ENCODE measurements at places on chromosomes 4 and X. TPM values are rescaled to one million over a fixed set of nuclear protein-coding genes. Genes with fewer than 3 reads are reported as not detected.

Gene USP9X
- 118 TPM for total RNA-seq

Gene XAGE1A
- total RNA-seq, result not detected

Gene GLRA3
- not detected for total RNA-seq

Gene S100G
- total RNA-seq, result not detected

Gene PPP2R3B
- total RNA-seq, result 8.7 TPM

Gene DLG3
- 21.1 TPM for total RNA-seq

Gene TCEAL5
- not detected for total RNA-seq

Gene FAM9C
- not detected for total RNA-seq

Gene STATH
- total RNA-seq, result not detected

Gene EGFL6
- 0.26 TPM for total RNA-seq

Gene TNIP3
- total RNA-seq, result not detected

Gene ADGRG4
- total RNA-seq, result not detected

Gene KIT
- total RNA-seq, result under 0.01 TPM

Gene CDKL2
- total RNA-seq, result 0.90 TPM

Gene NUDT10
- 0.79 TPM for total RNA-seq

Gene TCEAL6
- not detected for total RNA-seq

Gene FGF16
- not detected for total RNA-seq

Gene FREM3
- not detected for total RNA-seq

Gene DGKK
- total RNA-seq, result not detected

Gene CYBB
- not detected for total RNA-seq

Gene SULT1E1
- 1.1 TPM for total RNA-seq

Gene CXCL6
- total RNA-seq, result not detected

Gene CFAP47
- total RNA-seq, result not detected

Gene F9
- not detected for total RNA-seq

Gene IL1RAPL2
- total RNA-seq, result 0.13 TPM

Gene HELT
- not detected for total RNA-seq

Gene COX7B2
- total RNA-seq, result not detected

Gene VEGFC
- 8.7 TPM for total RNA-seq

Gene LRBA
- 103 TPM for total RNA-seq

Gene LARP7
- 27.8 TPM for total RNA-seq

Gene PRKG2
- total RNA-seq, result 7.0 TPM

Gene DDIT4L
- total RNA-seq, result 0.26 TPM

Gene SOWAHB
- 21.1 TPM for total RNA-seq

Gene SHOX
- total RNA-seq, result not detected

Gene PRR32
- total RNA-seq, result not detected

Gene CXorf38
- total RNA-seq, result 10.5 TPM

Gene AFF2
- total RNA-seq, result 0.26 TPM

Gene TMEM31
- total RNA-seq, result not detected

Gene FRMD7
- total RNA-seq, result not detected

Gene NXF2
- total RNA-seq, result not detected

Gene SERPINA7
- not detected for total RNA-seq

Gene GABRQ
- total RNA-seq, result under 0.01 TPM
